A172 (cell line): ENCODE measurements at places on chromosomes 13 and 19.

DNA sequence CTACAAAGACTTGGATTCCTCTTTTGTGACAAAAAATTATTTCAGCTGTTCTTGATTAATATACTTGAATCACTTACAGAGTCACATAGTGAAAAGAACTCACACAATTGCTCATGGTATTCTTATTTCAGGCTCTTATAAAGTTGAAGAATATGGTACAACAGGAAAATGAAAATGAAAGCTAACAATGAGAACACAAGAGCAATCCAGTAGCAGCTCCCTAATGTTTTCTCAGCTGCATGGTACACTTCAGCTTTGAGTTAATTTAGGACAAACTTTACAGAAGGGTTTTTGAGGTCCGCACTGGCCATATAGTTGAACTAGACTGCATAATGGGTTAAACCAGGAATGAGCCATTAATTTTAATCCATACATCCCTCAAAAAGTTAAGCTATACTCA, 1261.8 kb downstream of the SLITRK5 start:
- no peak for DNase-seq

GRCh38 chr13:47215736-47216135, 318.9 kb upstream of the HTR2A start:
- DNase-seq = peak; percentile 95

DNA sequence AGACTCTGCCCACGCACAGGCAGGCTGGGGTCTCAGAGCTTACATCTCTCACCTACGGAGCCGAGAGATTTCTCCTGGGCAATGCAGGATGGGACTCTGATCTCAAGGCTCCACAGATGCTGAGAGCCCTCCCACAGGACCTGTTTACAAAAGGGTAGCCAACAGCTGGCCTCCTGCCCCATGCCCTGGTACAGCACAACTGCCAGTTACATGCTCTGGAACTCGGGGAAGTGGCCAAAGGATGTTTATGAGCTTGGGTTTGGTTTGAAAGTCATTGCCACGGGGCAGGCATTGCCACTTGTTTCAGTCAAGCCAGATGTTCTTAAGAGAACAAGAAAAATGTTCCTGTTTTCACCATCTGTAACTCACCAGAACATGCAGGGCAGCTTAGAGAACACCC, 3.5 kb downstream of the DHRS12 start:
- DNase-seq = no peak

DNA sequence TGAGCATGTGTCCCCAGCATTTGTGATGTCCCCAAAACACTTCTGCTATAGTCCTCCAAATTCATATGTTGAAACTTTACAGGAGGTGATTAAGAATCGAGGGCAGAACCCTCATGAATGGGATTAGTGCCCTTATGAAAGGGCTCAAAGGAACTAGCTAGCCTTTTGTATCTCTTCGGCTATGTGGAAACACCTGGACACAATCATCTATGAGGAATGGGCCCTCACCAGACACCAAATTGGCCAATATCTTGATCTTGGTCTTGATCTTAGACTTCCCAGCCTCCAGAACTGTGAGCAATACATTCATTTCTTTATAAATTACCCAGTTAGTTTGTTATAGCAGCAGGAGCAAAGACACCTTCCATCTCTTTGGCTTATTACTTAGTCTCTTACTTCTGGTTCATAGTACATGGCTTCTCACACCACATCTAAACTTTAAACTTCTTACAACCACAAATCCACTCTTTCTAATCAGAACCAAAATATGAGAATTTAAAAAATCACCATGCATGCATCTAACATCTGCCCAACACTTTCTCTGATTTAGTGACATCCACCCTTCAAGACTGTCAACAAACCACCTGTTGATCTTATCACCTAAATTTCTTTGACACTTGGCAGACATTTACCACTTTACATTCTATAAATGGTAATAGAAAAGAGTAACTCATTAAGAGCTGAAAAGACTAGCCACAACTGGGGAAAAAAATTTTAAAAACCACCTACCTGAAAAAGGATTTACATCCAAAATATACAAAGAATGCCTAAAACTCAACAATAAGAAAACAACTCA, 6.7 kb upstream of the SERPINE3 start:
- DNase-seq = no peak

GRCh38 chr13:51066091-51066831, 44.8 kb downstream of the C13orf42 start:
- peak; percentile 49 for DNase-seq

DNA sequence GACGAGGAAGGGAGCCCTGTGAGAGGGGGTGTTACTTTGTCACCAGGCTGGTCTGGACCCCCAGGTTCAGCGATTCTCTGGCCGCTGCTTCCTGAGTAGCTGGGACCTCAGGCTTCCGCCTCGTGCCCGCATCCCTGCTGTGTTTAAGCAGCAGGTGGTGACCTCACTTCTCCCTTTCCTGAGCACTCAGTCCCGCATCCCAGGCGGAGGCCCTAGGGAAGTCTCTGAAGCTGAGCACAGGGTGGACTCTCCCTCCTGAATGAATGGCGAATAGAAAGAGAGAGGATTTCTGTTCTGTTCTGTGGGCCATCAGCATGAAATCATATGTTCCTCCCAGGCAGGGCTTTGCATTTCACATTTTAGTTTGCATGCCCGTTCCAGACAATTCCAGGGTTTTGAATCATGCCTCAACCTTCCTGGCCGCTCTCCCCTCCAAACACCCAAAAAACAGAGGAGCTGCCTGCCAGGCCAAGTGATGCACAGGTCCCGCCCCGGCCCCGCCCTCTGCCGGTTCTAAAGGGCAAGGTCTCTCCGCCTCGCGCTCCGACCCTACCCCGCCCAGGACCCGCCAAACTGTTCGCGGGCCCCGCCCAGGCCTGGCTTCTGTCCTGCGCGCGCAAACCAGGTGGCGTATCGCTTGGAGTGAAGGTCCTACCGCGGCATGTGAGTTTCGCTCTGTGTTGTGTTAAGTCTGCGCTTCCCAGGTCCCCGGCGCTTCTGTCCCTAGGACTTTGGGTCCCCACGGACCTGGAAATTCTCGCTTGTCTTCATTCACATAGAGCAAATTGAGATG, 35.1 kb upstream of the ZNF808 start:
- no peak for DNase-seq

DNA sequence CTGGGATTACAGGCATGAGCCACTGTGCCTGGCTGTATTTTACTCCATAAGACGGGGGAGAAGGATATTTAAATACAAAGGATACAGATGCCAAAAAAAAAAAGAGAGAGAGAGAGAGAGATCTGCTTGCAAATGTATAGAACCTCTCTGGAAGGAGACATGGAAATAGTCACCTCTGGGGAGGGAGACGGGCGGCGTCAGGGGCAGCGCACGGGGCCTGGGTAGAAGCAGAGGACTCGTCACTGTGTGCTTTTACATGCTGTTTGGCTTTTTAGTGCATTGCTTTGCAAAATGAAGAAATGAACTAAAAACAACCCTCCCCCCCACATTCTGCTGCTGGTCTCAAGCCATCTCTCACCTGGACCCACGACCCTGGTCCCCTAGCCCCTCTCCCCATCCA, 4.8 kb upstream of the ZNF653 start:
- DNase-seq = no peak

DNA sequence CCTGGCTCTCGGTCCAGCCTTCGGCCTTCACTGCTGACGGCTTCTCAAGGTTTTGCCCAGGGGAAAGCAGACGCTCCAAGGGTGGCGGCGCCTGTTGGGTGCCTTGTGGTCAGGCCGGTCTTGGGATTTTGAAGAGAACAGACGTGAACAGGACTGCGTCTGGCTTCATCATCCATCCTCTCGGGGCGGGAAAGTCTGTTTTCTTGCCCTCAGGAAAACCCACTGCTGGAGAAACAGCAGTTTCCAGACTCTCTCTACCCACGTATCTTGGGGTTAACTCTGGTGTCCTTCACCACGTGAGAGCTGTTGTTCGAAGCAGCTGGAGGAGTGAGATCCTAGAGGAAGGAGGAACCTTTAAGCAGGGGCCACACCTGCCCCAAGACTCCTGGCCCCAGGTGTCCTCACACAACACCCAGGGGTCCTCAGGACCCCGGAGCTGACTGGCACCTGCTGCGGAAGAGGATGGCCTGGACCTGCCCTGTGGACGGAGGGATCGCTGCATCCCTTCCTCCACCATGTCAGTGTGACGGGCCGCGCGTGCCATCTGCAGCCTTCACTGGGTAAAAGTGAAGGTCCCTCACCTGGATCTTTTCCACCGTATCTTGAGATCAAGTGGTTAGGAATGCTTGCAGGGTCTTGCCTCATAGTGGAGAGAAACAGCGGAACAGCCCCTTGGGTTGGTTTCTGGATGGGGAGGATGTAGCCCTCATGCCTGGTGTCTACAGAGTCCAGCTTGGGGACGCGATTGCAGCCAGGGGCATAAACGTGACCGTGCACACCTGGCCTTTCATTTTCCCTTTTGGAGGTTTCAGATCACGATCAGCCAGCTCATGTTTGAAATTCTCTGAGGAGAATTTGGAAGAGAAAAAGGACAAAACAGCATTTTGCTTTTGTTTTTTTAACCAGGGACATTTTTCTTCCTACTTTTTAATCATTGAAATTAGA, 69.5 kb upstream of the MCF2L start:
- no peak for DNase-seq

DNA sequence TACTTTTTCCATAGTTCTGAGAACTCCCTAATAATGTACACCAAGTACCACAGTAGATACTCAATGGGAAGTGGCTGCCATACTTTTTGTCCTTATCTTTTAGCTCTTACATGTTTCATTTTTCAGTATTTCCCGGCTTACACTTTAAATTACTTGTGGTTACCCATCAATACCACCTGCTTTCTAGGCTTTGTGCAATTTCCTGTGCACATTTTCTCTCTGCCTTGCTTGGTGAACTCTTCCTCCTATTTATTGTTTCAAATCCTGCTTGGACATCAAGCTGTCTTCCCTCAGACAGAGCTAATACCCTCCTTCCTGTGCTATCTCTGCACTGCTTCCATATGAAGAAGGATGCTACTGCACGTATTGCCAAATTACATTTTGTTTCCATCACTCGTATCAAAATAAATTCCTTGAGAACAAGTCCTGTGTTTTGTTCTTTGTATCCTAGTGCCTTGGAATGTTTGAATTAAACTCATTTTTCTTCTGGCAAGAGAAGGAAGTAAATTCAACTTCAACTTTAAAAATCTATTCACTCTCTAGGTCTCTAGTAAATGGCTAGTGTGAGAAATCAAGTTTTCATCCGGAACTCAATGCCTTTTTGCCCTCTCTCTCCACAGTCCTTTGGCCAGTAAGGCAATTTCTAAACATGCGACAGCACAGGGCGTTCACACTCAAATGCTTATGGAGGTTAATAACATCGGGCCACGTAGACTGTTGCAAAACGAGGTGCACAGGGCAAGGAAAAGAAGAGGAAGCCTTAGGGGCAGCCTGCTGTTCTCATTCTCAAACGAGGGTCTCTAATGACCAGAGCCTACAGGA, 5.6 kb downstream of the ZAR1L start:
- DNase-seq = no peak

- no peak for DNase-seq
Observed at GRCh38 chr19:18603255-18603957, 3.2 kb downstream of the CRLF1 start.

GRCh38 chr19:17538684-17539237, 16.7 kb upstream of the COLGALT1 start:
- no peak for DNase-seq

DNA sequence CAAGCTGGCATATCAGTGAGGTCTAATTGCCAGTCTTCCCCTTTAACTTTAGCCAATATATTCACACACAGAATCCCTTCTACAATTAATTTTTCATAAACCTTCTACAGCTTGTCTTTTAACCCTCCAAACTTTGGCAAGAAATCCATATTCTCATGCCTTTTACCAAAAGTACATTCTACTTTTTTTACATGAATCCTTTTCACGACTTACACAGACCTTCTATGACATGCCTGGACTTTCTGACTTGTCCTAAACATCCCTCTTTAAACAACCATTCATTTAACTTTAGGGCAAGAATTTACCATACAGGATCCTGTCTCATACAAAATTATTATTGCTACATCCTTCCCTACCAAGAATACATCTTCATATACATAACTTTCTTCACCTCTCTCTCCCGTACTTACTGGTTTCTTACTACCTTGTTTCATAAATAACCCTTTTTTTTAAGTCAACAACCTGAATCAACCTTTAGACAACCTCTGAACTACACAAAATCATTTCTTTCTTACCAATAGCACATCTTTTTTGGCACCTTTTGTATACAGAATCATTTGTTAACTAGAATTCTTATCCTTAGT, 23.5 kb downstream of the ZNF544 start:
- DNase-seq = peak; percentile 19

DNA sequence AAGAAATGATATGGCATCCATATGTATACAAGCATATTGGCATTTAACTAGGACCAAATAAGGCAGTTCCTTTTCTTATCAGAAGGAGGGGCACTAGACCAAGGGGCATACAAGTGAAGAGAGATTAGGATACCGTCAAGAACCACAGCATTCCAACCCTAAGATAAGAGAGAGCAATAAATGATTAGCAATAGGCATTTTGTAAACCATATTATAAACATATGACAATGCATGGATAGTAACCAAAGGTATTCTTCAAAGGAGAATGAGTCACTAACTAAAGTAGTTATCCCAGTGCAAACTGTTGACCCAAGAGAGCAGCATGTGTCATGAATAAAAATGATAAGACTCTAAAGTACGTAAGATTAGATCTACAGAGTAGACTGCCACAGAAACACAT, 500.9 kb upstream of the HTR2A start:
- DNase-seq = peak; percentile 76

- DNase-seq = no peak
Observed at GRCh38 chr13:32267836-32268439, 47.2 kb downstream of the ZAR1L start.

GRCh38 chr13:40895227-40896184, 106.1 kb downstream of the SLC25A15 start:
- DNase-seq = no peak

DNA sequence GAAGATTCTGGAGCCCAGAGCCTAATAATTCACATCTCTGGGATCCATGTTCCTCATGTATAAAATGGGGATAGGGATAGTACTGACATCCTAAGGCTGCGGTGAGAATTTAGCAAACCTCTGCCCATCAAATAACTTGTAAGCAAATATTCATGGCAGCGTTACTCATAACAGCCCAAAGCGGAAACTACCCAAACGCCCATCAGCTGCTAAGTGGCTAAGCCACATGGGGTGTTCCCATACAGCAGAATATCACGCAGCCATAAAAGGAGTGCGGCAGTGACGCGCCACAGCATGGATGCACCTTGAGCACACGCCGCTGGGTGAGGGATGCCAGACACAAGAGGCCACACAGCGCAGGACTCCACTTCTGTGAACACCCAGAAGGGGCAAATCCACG, 19.7 kb downstream of the VRK3 start:
- DNase-seq = no peak
